ENCODE measurements at places on chromosomes 7 and 10. TPM values are rescaled to one million over a fixed set of nuclear protein-coding genes. Genes with fewer than 3 reads are reported as not detected.
A peak's percentile ranks its signal among the peaks of the same experiment; 100 is the strongest.

- DNase-seq, result no peak
These were observed 49.6 kb upstream of the MYL10 start for GRCh38 chr7:101678658-101679057.

DNA sequence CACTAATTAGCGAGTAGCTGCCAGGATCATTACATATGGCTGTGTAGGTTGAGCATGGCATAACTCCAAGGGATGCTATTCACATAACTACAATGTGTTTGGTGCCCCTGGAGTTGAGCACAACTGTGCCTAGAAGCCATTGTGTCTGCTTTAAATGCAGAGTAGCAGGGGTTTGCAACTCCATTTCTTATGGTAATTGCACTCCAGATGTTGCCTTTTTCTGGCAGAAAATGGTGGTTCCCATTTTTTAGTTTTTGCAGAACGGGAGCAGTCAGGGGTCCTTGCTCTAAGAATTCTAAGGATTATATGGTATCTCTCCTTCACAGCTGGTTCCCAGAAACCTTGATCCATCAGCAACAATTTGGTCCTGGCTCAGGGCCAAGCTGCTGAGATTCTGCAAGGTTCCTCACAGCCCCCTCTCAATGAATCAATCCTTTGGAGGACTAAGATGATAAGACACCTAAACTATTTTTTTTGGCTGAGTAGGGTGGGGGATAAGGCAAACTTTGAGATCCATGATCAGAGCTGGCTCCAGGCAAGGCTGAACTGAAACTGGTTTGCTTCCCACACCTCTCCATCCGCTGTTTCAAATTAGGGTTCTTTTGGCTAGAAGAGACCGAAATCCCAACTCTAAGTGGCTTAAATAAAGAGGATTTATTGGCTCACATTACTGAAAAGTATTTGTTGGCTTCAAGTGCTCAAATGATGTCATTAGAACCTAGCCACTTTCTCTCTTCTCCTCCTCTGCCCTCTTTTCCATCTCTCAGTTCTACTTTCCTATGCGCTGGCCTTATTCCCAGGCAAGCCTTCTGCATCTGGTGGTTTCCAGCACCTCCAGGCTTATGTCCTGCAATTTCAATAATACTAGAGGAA lies 97.5 kb upstream of the CCDC6 start:
- no peak for DNase-seq

DNA sequence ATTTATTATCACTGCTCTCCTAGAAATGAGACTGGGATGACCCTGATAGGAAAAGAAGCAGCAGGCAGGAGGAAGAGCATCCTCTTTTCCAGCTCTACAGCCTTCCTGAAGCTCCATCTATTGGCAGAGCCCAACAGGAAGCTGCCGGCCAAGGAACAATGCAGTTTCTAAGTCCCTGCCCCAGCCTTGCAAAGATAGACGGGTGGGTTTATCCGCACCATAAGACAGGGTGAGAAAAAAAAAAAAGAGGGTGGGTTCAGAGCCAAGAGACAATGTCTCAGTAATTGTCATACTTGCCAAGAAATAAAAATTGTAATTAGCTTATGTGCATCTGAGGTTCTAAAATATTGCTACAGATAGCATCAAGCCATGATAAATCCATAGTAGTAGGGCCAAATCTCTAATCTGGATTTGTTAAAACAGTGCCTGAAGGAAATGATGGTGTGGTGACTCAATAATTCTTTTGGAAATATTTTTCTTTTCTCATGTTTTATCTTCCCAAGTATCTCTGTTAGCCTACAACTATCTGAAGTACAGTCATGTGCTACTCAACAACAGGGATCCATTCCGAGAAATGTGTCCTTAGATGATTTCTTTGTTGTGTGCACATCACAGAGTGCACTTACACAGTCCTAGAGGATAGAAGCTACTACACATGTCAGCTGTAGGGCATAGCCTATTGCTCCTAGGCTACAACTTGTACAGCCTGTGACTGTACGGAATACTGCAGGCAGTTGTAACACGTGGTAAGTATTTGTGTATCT lies 242.9 kb upstream of the CXCL12 start:
- no peak for DNase-seq

DNA sequence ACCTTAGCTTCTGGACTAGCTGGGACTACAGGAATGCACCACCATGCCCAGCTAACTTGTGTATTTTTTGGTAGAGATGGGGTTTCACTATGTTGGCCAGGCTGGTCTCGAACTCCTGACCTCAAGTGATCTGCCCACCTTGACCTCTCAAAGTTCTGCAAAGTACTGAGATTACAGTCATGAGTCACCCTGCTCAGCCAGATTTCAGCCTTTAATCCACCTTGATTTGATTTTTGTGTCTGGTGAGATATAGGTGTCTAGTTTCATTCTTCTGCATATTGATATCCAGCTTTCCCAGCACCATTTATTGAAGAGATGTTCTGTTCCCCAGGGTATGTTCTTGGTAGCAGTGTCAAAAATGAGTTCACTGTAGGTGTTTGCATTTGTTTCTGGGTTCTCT lies 20.1 kb upstream of the CYP3A7 start:
- no peak for DNase-seq

DNA sequence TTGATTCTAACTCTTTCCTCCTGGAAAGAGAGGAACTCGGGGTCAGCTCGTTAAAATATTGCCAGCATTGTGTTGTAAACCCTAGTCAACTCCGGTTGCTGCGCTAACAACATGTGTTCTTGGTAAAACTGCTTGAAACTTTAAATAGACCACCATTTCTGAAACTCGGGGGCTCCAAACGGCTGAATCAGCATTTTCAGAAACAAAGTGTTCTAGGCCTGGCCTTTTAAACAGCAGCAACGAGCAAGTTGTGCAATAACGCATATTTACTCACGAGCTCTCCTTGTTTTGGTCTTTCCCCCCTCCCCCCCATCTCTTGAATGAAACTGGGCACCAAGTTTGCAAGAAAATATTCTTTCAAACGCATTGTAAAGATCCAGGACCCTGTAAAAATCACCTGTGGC lies 9.2 kb upstream of the GRB10 start:
- DNase-seq, result no peak

Gene LBX1
- not detected for total RNA-seq

Gene FAM131B
- total RNA-seq, result 0.30 TPM

DNA sequence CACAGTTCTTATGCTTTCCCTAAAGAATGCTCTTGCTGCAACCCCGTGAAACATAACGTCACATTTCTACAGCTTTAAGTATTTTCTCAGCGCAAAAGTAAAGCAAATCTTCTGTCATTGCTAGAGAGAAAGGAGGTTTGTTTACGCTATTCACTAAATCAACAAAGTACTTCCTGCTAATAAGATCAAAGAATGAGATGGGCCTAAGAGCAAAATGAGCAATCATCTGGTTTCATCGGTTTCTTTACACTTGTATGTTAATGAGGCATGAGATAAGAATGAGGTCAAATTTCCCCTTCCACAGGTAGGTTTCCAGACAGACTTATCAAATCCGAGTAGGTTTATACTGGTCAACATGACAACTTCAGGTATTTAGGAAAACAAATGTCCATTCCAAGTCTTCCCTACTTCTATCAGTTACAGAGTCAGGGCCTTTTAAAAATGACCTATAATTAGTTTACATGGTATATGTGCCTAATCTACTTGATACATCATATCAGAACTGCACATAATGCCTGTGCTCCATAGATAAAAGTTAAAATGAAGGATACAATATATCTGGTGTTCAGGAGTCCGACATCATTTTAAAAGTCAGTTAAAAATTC lies 8.4 kb downstream of the USP6NL start:
- no peak for DNase-seq

DNA sequence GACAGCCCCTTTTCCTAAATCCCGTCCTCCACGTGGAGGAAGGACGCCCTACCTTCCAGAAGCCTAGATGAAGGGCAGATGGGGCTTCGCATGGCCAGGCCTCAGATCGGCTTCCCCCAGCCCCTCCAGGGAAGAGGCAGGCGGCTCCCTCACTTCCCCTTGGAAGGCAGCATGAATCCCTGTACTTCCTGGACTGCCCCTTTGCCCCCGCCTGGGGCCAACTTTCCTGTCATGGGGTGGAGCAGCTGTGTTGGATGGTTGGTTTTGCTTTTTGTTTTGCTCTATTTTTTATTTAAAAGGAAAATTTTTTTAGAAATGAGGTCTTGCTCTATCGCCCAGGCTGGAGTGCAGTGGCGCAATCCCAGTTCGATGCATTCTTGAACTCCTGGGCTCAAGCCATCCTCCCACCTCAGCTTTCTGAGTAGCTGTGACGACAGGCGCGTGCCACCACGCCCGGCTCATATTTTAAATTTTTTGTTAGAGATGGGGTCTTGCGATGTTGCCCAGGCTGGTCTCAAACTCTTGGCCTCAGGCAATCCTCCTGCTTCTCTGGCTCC lies 27.2 kb downstream of the GTF2IRD1 start:
- no peak for DNase-seq

DNA sequence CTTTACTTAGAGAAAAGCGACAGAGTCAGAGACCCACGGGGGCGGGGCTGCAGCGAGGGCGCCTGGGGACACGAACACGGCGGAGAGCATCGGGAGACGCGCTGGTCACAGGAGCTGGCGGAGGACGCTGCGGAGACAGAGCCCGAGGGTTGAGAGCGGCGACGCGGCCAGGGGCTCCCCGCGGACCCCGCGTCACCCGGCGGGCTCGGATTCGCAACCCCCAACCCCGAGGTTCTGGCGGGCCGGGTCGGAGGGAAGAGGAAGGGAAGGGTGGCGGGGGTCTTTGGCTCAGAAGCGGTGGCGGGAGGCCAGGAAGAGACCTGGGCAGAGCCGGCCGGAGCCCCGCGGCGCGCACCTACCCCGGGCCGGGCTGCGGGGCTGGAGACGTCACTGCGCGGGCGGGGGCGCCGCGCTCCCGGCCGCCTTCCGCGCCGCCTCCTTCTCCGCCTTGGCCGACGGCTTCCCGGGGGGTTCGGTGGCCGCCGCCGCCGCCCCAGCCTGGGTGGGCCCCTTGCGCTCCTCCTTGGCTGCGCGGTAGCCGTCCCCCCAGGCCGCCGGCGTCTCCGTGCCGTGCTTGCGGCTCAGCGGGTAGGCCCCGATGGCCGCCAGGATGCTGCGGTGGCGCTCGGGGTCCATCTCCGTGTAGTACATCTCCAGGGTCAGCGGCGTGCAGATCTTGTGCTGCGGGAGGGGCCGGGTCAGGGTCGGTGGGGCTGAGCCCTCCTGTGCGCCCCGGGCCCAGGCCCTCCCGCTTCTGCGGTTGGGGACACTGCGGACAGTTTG lies 11.1 kb downstream of the CALY start:
- no peak for DNase-seq

Gene CALN1
- total RNA-seq, result not detected

- no peak for DNase-seq
These were observed 809.4 kb downstream of the TYW1 start for GRCh38 chr7:67805921-67806471.

DNA sequence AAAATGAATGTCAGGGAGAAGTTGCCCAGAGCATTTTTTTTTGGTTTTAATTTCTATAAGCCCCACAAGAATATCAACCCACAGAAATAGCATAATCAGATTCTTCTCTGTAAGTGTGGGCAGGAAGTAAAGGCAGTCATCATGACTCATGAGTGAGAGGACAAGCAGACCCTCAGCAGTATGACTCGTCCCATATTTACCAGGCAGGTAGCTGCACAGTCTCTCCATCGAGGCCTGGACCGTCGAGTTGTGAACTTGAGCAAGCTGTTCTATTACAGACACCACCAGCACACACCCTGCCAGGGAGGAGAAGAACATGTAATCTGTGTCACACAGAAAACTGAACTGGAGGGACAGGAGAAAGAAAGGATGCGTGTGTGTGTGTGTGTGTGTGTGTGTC lies 37.8 kb downstream of the AOAH start:
- no peak for DNase-seq

DNA sequence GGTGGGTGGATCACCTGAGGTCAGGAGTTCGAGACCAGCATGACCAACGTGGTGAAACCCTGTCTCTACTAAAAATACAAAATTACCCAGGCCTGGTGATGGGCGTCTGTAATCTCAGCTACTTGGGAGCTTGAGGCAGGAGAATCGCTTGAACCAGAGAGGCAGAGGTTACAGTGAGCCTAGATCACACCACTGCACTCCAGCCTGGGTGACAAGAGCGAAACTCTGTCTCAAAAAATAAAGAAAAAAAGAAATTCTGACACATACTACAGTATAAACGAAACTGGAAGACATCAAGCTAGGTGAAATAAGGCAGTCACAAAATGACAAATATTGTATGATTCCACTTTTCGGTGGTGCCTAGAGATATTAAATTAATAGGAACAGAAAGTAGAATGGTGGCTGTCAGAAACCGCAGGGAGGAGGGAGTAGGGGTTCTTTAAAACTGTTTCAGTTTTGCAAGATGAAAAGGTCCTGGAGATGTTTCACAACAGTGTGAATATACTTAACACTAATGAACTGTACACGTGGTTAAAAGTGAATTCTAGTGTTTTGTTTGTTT lies 23.2 kb downstream of the PILRA start:
- peak; percentile 75 for DNase-seq

Gene EPO
- not detected for total RNA-seq

Gene TRIM50
- not detected for total RNA-seq

- DNase-seq, result no peak
These were observed 26.6 kb downstream of the PFKFB3 start for GRCh38 chr10:6229290-6229689.

GRCh38 chr10:78196964-78197363 lies 163.3 kb downstream of the RPS24 start:
- no peak for DNase-seq

Gene ZCCHC24
- 0.73 TPM for total RNA-seq

GRCh38 chr10:108385963-108386362 lies 1221.5 kb upstream of the SORCS1 start:
- DNase-seq, result no peak

DNA sequence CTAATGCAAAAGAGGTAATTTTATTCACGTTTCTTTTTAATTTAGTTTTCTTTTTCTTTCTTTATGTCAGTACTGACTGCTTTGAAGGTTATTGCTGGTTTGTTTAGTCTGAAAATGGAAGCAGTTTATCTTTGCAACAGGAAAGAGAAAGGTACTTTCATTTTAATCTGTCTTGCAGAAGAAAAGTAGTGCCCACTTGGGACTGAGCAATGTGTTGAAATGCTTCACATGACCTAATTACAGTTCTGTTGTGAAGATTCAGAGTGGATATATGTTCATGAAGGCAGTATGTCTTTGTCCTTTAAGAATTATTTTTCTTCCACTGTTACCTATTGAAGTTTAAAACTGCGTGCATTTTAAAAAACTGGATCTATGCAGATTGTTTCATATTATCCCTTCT lies 80.1 kb downstream of the ANKIB1 start:
- DNase-seq, result no peak

DNA sequence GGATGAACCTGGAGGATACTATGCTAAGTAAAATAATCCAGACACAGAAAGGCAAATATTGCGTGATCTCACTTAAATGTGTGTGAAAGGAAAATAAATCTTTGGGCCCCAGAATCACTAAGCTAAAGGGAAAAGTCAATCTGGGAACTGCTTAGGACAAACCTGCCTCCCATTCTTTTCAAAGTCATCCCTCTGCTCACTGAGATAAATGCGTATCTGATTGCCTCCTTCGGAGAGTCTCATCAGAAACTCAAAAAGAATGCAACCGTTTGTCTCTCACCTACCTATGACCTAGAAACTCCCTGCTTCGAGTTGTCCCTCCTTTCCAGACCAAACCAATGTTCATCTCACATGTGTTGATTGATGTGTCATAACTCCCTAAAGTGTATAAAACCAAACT lies 40.1 kb upstream of the LAMB4 start:
- no peak for DNase-seq

Gene OR2A5
- total RNA-seq, result not detected

Gene PAXIP1
- total RNA-seq, result 30.4 TPM

GRCh38 chr7:6423942-6424701 lies 23.6 kb downstream of the DAGLB start:
- DNase-seq, result no peak

- no peak for DNase-seq
These were observed 280 bp downstream of the DNAAF5 start for GRCh38 chr7:726854-727103.

Measured in activated CD4-positive, alpha-beta T cell treated with anti-CD3 and anti-CD28 coated beads, Interleukin-2, amount 10 ng/mL, durations not matched to agents 7 days and 5 days (primary cell).